ENCODE measurements at places on chromosomes 6 and 20.

GRCh38 chr6:72950114-72950860, 275.0 kb downstream of the KHDC1L start:
- DNase-seq: peak; percentile 35

- no peak for DNase-seq
Measured at GRCh38 chr6:122677406-122677805, 67.2 kb downstream of the PKIB start.

DNA sequence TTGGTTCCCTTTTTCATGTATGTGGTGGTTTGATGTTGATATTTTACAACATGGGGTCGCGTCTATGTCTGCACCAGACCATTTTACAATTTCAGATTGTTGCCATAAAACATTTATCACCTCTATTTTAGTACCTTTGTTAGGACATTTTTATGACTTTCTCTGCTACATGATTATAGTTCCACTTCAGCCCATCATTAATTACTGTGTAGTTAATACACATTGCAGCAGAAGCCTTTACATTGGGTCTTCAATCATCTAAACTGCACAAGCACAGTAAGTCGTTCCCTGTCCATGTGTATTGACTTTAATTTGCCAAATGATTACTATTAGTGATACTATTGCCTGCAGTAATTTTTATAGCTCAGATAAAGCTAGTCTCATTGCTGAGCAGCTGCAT, 15.7 kb upstream of the TMEM217 start:
- DNase-seq: no peak

DNA sequence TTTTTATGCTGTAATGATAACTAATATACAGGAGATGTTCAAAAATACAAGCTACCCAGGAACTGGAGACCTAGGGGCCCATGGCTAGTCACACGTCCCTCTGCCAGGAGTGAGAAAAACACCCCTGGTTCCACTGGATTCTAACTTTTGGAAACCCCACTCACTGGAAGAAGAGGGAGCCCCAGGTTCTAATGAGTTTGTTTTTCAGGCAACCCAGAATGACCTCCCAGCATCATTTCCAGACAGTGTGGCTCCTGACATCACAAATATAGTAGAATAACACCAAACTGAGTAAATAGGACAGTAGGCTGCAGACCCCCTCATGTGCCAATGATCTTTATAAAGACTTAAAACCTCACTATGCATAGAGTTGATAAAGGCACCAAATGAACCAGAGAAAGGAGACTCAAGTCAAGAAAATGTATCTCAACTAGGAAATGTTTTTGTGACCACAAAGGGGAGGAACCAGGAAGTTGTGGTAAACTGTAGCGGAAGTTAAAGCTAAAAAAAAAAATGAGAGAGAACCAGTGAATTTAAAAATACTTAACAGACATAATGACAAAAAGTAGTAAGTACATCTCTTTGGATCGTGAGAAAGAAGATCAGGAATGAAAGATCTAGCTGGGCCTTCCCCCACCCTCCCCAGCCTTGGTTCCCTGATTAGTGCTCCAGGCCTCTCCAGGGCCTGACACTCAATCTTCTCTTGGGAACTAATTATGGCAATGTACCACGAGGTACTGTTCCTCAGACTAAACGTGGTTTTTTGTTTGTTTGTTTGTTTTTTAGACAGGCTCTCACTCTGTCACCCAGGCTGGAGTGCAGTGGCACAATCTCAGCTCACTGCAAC, 19.8 kb downstream of the HLA-E start:
- no peak for DNase-seq

- DNase-seq: no peak
Measured at GRCh38 chr6:108127826-108128225, 38.0 kb upstream of the NR2E1 start.

DNA sequence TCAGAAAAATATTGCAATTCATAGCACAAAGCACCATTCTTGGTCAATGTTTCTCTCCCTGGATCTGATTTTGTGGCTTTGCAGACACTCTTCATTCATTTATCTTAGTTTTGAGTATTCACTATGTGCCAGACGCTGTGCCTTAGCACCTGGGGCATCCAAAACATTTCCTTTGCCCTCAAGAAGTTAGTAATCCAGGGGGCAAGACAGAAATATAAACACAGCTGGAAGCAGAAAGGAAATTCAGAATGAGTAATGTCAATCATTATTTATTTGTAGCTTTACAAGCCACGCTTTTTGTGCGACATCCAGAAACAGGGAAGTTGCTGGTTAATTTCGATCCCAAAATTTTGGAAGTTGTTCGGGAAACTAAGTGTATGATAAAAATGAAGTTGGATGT, 71.4 kb downstream of the DNAH8 start:
- no peak for DNase-seq

GRCh38 chr6:110799655-110800054, 15.6 kb downstream of the CDK19 start:
- DNase-seq: no peak

- DNase-seq: no peak
Measured at GRCh38 chr6:167558246-167559177, 233.6 kb downstream of the TTLL2 start.

GRCh38 chr6:90790058-90790457, 203.2 kb upstream of the MAP3K7 start:
- DNase-seq: no peak

DNA sequence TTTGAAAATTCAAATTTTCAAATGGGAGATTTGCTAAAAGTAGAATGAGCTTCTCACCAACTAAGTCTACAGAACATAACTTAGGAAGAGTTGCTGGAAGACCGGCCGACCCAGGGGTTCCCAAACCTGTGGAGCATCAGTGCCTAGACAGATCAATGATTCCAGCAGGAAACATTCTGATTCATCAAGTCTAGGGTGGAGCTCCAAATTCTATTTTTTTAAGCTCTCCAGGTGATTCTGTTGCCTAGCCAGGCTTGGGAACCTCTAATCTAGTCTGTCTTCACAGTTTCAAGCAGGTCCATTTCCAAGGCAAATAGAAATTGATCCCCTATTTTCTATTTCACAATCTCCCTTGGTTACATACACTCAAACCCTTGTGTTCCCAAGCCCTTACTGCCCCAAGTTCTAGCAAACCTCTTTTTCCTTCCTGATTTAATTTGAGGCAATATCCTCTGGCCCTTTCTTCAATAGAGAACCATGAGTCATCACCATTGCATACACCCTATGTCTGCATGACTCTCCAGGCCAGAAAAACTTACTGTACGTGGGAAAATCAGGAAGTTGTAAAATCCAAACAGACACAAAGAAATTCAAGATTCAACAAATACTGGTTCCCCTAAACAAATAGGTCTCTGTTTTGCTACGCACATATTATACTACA, 8.9 kb downstream of the ATXN1 start:
- no peak for DNase-seq

DNA sequence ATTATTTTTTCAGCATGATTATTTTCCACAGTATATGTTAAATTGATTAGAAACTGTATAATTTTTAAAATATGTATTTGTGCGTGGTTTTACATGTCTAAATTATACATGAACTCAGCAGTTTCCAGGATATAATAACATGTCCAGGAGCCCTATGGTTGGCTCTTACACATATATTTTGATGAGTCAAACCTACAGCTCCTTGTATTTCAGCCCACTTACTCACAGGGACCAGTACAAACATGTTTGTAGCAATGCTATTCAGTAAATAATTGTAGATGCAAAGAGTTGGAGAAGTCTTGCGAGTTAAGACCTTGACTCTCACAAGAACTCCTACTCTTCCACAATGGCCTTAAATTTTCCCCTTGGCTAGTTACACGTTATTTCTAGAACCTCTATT, 107.2 kb upstream of the SASH1 start:
- DNase-seq: no peak

GRCh38 chr20:17934141-17934862, 34.3 kb downstream of the SNX5 start:
- no peak for DNase-seq

- DNase-seq: no peak
Measured at GRCh38 chr6:147873816-147874215, 365.3 kb downstream of the SAMD5 start.

GRCh38 chr20:32528171-32528891, 56.8 kb downstream of the NOL4L start:
- DNase-seq: no peak

- DNase-seq: no peak
Measured at GRCh38 chr6:11542863-11543262, 5.3 kb downstream of the TMEM170B start.

- DNase-seq: no peak
Measured at GRCh38 chr6:134161041-134161440, 108.6 kb upstream of the SLC2A12 start.
